ENCODE measurements at places on chromosomes 5 and 9.

DNA sequence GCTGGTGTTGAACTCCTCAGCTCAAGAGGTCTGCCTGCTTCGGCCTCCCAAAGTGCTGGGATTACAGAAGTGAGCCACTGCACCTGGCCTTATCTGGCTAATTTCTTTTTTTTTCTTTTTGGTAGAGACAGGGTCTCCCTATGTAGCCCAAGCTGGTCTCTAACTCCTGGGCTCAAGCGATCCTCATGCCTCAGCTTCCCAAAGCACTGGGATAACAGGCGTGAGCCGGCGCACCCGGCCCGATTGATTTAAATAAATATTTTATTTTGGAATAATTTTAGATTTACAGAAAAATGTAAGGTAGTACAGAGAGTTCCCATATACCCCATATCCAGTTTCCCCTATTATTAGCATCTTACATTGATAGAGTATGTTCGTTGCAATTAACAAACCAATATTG, 155.0 kb upstream of the MVB12B start:
- no peak for DNase-seq

DNA sequence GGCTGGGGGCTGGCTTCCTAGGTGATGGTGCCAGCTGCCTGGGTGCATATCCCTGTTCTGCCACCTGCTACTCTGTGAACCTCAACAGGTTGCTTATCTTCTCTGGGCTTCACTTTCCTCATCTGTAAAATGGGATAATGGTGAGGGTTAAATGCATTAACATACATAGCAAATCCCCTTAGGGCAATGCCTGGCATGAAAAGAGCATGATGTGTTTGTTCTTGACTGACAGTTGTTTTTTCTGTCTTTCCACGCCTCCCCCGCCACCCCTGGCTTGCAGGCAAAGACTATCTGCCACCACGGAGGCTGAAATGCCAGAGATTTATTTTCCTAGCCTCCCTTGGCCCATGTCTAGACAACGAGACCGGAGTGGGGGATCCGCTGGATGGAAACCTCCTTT, 280.5 kb downstream of the NSG2 start:
- no peak for DNase-seq

DNA sequence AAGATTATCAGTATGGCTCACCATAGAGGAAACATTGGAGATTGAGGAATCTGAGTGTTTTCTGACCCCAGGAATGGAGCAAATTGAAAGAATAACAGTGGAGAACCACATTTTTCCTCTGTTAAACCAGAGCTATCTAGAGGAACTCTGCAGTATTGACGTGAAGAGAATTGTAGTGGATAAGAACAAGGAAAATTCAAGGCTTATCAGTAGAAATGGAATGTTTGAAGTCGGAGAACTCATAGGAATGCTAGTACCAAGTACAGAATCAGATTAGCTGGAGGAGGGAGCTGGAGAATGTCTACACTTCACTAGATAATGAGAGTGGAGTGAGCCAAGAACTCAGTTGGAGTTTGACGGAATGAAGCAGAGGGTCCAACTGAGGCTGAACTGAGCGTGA, 50.3 kb downstream of the SNCAIP start:
- DNase-seq = no peak

- DNase-seq = no peak
These were observed 2079.8 kb upstream of the WWC1 start for GRCh38 chr5:166211640-166212039.

GRCh38 chr9:81146684-81147337, 542.5 kb downstream of the TLE1 start:
- DNase-seq = no peak

DNA sequence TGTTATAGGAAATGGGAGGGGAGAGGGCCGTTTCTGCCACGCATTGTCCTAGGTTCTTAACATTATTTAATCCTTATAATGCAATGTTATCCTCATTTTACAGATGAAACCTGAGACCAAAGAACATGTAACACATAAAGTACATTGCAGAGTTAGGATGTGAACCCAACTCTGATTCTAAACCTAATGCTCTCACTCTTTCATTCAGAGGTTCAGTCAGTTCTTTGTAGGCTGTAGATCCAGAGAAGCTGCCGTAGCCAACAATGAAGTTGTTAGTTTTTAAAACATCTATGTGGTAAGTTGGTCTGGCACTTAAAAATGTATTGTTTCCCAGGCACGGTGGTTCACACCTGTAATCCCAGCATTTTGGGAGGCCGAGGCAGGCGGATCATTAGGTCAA, 10.5 kb upstream of the PSMD5 start:
- no peak for DNase-seq

DNA sequence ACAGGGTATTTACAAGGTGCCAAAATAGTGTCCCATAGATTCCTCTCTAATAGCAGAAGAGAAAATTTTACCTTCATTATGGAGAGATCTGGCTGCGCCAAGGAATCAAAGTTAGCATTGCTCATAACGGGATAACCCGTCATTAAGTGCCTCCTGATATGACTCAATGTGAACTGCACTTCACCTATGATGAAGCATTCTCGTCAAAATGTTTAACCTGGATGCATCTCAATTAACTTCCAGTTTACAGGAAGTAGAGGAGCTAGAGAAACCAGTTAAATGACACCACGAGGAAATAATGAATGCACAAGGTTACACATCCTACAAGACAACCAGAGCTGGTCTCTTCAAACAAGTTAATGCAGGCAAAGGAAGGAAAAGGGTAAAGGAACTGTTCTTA, 17.2 kb downstream of the FBXW11 start:
- DNase-seq = no peak

DNA sequence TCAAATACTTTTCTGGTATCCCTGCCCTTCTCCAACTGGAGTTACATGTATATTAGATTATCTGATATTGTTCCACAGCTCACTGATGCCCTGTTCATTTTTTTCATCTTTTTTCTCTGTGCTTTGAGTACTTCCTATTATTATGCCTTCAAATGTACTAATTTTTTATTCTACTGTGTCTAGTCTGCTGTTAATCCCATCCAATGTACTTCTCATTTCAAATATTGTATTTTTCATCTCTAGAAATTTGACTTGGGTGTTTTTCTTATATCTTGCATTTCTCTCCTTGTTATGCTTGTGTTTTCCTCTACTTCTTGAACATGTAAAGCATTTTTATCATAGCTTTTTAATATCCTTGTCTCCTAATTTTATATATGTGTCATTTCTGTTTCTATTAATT, 41.6 kb upstream of the MYOT start:
- DNase-seq = no peak

- DNase-seq = no peak
These were observed 42.6 kb downstream of the CSNK1G3 start for GRCh38 chr5:123554601-123555000.

GRCh38 chr5:83494087-83494620, 22.6 kb downstream of the VCAN start:
- DNase-seq = no peak

GRCh38 chr5:69152731-69153130, 14.2 kb upstream of the CCNB1 start:
- DNase-seq = no peak

DNA sequence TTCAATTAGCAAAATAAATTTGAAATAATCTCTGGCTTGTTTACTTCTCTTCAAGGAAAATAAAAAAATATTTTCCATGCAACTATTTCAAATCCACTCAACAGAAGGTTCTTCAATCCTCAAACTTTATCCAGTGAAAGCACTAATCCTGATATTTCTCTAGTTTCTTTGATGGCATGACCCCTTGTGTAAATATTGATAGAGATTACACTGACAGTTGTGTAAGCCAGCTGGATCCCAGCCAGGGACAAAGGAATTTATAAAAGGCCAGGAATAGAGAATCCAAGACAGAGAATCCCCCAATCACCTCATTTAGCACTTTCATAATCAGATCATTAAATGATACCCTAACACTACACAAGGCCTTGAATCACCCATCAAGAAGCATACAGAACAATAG, 135.2 kb downstream of the GNA14 start:
- no peak for DNase-seq

- DNase-seq = no peak
These were observed 65.1 kb downstream of the SLC44A1 start for GRCh38 chr9:105309531-105309931.

GRCh38 chr9:68947015-68947414, 66.9 kb downstream of the PRKACG start:
- no peak for DNase-seq

DNA sequence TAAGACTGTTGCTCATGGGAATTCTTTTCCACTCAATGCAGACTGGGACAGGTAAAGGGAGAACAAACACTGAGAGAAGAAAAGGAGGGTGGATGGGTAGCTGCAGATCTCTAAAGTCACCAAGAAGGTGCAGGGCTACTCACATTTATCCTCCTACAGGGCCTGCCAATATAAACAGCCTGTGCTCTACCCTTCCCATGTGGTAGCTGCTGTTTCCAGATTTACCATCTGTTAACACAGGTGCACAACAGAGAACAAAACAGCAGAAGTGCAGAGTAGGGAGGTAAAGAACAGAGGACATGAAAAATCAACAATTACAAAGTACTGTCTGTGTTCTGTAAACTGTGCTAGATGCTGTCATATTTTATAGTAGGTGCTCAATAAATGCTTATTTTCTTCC, 26.0 kb downstream of the JAKMIP2 start:
- DNase-seq = no peak

- no peak for DNase-seq
These were observed 40.1 kb downstream of the NUP214 start for GRCh38 chr9:131165523-131165922.

DNA sequence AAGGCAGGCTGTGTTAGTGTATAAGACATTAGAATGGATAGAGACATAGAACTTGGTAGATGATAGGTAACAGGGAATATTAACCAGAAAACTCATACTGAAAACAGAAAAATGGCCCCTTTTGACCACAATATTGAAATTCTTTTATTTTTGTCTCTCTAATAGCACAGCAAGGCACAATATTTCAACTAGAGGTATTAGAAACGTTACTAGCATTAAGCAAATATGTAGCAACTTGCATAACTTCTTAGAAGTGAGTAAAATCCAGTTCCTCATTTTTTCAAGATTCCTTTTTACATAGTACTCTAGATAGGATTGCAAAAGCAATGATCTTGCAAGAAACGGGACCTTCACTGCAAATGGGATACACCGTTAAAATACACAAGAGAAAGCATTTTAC, 102.7 kb upstream of the VCAN start:
- peak; percentile 42 for DNase-seq

DNA sequence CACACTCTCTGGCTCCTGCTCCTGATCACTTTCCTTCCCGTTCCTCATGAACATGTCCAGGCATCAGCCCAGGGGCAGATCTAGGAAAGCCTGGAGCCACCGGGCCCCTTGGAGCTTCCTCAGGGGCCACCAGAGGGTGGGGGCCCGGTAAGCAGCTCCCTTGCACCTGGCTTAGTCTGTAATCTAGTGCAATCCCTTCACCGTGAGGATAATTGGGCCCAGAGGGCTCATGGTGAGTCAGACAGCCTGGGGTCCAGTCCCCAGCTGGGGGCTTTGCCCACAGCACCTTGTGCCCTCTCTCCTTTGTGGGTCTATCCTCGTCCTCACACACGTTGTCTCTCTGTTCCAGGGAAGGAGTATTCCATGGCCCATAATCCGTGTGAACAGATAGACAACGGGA, 10.4 kb upstream of the ALDH1B1 start:
- DNase-seq = no peak

GRCh38 chr9:99808454-99808853, 13.2 kb upstream of the NR4A3 start:
- no peak for DNase-seq

DNA sequence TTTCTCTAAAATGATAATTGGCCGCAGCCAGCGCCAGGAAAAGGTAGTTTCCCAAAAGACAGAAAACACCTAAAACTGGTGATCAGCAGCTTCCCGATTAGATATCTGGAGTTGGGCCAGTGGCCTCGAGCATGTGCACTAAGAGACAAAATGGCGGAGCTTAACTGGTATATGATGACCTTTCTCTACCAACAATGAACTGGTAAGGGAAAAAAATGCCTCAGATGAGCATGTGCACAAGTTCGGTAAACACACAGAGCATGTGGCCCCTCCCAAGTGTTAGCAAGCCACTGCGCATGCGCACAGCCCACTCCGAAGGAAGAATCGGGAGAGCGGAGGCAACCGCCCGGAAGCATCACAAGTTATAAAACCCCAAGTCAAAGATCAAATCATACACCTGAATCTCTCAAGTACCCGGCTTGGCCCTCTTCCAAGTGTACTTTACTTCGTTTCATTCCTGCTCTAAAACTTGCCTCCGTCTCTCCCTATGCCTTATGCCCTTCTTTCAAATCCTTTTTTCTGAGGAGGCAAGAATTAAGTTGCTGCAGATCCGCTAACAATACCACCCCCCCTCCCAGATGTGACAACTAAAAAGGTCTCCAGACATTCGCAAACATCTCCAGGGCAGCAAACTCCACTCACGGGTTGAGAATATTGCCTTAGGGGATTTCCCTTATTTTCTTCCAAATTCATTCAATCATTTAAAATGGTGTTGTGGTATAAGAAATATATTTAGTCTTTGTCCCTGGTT, 15.0 kb upstream of the PTBP3 start:
- peak; percentile 62 for DNase-seq

DNA sequence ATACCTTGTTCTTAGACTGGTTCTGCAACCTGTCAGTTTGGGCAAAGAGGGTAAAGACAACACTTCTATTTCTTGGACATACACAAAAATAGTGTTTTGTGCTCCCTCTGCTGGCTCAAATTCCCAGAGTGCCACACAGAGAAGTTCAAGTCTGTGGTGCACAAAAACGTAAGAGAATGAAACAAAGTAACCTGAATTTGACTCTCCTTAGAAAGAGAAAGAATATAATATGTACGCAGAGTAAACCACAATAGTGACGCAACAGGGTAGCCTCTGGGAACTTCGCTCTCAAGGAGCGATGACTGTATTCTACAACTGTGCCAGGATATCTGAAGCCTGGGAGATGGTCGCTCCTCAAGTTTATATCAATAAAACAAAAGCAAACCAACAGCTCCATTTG, 18.5 kb downstream of the DDX31 start:
- DNase-seq = peak; percentile 56

- no peak for DNase-seq
These were observed 49.5 kb upstream of the COL15A1 start for GRCh38 chr9:98894171-98894570.

DNA sequence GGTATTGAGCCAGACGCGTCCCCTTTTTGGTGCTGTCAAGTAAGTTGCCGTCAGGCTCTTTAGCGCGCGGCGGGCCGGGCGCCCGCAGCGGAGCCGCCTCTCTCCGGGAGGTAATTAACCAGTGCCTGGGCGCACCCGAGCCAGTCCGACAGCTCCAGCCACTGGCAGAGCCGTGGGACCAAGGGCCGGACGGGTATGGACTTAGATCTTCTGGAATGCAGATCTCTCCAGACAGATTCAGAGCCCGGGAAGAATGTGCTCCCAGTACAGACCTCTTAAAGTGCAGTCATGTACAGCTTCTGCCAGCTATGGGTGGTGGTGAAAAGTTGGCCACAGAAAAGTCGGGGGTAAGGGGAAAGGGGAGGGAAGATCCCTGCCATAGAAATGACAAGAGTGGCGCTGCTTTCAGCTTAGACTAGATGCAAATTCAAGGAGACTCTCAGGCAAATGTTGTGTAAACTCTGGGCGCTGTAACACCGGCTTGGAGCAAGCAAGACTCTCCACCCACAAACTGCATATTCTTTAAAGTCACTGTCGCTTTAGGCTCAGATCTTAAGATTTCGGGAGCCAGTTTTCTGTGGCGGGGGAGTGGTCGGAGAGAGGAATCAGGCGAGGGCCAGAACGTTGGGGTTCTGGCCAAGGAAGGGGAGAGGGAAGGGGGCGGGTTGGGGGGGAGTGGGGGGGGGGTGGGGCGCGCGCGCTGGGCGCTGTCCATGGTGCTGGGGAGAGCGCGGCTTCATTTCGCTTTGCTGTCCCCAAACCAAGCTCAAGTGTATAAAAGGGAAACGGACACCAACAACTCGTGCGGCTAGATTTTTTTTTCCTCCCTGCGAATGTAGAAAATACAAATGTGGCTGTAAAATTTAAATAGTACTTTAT, 29.2 kb downstream of the NR2F1 start:
- peak; percentile 48 for DNase-seq
